H54 (cell line): ENCODE measurements at places on chromosomes 6 and 20.
A peak's percentile ranks its signal among the peaks of the same experiment; 100 is the strongest.

DNA sequence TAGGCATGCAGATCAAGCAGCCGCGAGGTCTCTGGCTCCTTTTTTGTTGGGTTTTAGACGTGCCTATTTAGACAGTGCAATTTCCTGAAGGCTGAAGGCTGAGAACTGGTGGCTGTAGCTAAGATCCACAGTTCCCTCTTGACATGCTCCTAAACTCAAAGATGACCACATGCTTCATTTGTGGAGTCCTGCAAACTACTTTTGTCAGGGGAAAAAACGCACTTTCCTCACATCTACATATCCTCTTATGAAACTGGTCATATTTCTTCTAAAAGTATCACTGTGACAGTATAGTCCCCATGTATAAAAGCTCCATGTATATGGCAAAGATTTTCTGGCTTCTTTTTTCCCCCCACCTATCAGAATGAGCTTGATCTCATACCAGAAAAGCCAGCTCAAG lies 30.7 kb downstream of the LYRM4 start:
- no peak for DNase-seq

- DNase-seq, result no peak
Observed at GRCh38 chr6:148294059-148294458, 48.6 kb upstream of the SASH1 start.

DNA sequence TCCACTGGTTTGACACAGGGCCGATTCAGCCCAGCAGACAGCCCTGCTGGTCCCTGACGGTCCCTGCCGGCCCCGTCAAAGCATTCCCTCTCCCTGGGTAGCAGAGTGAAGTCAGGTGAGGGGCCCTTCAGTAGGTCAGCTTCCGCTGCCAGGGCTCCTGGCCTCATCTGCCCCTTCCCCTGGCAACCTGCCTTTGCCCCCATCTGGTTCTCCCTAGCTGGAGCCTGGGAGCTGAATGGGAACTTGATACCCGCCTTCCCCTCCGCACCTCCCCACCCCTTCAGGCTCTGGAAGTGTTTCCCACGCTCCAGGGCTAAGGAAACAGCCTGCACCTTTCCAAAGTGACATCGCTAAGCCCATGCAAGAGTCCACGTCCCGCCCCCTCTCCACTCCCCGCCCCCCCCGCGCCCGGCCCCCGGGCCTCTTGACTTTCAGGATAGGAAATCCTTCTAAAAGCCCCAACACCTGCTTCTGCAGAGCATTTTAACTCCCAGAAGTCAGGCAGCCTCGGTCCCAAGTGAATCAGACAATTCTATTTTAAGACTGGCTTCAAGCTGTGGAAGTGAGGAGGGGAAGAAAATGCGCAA lies 53.3 kb downstream of the ISM1 start:
- DNase-seq, result no peak

GRCh38 chr6:133240511-133241085 lies 559 bp upstream of the EYA4 start:
- DNase-seq, result no peak

GRCh38 chr6:78483553-78484197 lies 383.7 kb upstream of the IRAK1BP1 start:
- no peak for DNase-seq

DNA sequence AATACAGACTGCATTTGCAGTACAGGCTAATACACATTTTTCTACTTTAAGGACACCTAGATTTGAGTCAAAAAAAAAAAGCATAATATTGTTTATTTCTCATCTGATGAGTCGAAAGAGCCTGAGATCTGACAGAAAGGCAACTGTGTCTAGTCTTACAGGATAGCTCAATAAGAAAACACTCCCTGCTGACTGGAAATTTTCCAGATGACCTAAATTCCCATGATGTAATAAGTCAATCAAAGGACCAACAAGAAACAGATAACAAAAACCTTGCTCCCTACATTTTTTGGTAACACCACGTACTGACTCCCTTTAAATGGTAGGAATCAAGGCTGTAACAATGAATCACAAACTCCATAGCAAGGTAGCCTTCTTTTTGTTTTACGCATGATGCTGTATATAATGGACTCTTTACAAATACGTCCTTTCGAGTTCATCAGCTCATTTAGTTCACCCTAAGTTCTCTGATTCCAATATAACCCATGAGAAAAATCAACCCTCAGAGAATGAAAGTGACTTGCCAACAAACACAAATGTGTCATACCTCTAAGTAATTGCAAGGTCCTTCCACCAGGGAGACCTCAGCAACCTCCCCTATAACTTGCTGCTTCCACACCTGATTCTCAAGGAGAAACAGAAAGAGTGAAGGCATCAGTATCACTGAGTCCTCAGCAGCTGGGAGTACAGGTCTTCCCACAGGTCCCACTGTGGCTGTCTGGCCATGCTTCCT lies 12.1 kb downstream of the TBX18 start:
- no peak for DNase-seq

GRCh38 chr20:25286917-25287316 lies 39.0 kb downstream of the PYGB start:
- DNase-seq, result no peak

DNA sequence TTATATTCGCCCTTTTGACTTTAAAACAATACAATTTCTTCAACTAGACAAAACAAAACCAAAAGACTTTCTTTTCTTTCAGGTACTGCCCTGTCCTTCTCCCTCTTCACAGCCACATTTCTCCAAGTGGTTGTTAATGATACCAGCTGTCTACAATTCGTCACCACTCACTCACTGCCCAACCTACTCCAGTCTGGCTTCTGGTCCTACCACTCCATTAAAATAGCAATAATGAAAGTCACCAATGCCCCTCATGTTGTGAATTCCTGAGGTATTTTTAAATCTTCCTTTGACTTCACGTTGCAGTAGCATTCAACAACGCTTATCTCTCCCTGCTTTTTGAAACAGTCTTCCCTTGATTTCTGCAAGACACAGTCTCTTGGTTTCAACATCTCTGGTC lies 11.6 kb upstream of the MAN1A1 start:
- DNase-seq, result no peak

DNA sequence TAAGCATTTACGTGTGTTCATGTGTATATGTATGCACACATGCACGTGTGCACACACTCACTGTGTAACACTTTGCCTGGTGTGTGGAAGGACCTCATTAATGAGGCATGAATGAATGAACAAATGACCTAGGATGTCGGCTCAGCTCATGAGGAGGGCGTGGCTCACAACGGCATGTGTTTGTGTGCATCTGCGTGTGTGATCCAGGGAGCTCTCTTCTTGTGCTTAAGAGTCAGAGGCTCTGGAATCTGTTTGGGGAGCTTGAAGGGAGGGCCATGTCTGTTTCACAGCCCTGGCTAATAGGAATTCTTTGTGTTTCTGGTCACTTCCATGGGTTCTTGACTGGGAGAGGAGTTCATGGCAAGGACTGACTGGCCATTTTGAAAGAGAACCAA lies 32.7 kb downstream of the TOX2 start:
- no peak for DNase-seq

- no peak for DNase-seq
Observed at GRCh38 chr6:31821301-31822035, 6.1 kb upstream of the HSPA1B start.

- DNase-seq, result no peak
Observed at GRCh38 chr6:147566244-147566898, 57.9 kb downstream of the SAMD5 start.

GRCh38 chr6:114253431-114253830 lies 89.4 kb downstream of the HS3ST5 start:
- no peak for DNase-seq

DNA sequence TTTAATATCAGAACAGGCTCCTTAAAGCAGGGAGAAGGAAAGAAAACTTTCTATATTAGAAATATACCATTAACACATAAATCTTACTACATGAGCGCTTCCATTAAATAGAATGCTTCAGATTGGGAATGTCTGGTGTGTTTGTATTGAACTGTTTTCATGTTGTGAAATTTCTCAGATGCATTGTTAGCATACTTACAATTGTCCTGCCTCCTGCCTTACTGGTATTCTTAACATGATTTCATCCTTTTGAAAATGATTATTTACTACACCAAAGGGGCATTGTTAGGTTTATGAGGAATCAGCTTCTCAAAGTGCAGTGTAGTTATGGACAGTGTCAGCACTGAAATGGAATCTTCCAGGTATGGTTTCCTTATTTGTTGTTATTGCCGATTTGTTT lies 145.6 kb downstream of the MTFR2 start:
- DNase-seq, result no peak

- no peak for DNase-seq
Observed at GRCh38 chr6:34928220-34928619, 39.2 kb downstream of the ANKS1A start.

DNA sequence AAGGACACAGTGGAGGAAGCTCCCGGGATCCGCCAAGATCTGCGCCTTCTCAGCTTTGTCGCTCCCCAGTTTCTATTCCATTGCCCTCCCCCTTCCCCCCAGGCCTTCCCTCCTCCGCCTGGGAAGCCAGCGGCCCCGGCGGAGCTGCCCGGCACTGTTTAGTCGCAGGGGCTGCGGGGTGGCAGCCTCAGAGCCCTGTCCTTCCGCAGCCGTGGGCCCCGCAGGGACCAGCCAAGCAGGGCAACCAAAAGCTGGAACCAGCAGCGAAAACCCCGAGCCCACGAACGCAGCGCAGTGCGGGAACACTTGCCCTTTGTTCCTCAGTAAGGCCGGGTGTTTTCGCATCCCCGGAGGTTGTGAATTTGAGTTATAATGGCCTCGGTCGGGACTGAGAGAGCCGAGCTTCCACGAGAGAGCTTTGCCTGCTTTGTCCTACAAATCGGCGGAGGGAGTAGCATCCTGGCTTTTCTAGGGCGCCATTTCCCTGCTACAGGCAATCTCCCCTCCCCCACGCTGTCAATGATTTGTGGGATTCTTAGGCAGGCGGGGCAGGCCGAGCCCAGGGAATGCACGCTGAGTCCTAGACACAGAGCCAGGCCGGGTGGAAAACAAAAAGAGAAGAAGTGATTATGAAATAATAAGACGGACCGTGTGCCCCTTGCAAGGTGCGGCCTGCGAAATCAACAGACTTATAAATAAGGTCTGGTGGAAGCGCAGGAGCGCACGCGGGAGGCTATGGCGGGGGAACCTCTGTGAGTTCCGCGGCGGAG lies 4.0 kb upstream of the TUBB2B start:
- peak; percentile 65 for DNase-seq

DNA sequence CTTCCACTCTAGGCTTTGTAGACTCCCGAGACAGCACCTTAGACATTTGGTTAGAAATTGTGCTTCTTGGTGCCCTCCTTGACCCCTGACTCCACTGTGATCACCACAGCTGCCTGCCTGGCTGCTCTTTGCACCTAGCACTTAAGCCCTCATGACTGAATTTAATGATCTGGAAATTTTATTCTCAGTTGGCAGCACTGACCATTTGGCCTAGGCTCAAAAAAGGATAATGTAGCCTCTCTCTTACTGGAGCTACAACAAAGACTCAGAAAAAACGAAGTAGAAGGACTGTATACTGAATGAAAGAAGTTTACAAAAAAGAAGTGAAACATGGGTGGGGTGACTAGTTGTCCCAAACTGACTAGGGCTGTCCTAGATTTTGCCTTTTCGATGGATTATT lies 11.3 kb upstream of the ABRACL start:
- no peak for DNase-seq

- no peak for DNase-seq
Observed at GRCh38 chr6:13688692-13689196, 22.9 kb downstream of the RANBP9 start.
